ELF-1 (cell line): ENCODE measurements at places on chromosomes 12 and 14.

DNA sequence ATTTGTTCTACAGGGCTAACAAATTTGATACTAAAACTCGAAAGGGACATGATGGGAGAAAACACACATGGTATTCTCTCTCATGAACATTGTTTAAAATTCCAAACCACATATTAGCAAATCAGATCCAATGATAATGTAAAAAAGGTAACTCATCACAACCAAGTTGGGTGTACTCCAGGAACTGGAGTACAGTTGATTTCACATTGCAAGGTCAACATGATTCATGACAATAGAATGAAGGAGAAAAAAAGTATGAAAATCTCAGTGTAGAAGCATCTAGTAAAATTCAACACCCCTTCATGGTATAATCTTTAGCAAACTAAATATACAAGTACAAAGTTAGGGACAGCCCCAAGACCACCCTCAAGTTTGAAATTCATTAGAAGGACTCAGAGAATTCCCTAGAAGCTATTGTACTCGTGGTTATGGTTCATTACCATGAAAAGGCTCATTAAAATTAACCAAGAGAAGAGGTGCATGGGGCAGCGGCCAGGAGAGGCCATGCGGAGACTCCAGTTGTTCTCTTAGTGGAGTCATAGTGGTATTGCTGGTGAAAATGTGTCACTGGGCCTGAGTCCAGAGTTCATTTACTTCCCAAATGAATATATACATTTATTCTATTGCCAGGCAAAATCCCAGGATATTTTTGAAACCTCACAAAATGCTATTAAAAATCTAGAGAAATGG is 3.1 kb upstream of the CDCA4 start:
- DNase-seq: no peak

GRCh38 chr14:105375635-105376057 is 22.7 kb upstream of the TEX22 start:
- DNase-seq: no peak

DNA sequence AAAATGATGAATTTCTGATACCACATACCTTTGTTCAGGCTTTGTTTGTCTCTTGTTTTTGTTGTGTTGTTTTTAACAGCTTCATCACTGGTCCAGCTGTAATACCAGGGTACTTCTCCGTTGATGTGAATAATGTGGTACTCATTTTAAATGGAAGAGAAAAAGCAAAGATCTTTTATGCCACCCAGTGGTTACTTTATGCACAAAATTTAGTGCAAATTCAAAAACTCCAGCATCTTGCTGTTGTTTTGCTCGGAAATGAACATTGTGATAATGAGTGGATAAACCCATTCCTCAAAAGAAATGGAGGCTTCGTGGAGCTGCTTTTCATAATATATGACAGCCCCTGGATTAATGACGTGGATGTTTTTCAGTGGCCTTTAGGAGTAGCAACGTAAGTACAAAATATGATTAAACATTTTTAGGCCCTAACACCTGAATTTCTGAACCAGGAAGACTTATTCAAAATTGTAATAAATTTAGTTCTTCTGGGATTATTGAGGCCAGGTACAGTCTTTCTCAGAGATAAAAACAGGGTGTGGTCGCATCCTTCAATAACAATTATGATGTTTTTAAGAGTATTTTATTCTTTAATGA is 22.4 kb downstream of the RXYLT1 start:
- no peak for DNase-seq

DNA sequence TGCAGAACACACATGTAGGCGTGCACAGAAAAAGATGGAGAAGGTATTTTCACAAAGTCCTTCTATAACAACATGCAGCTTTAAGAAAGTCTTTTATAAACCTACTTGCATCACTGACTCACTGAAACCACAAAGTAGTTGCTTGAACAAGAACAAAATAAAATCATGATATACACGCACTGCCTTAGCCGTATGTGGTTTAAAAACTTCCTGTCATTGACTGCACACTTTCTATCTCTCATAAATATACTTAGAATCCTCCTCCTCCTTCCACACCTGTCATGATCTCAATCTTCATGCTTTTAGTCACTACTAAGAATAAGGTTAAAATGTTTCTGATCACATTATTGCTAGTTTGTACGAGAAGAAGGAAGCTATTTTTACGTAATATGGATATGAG is 31.8 kb upstream of the RAD51AP1 start:
- DNase-seq: no peak

DNA sequence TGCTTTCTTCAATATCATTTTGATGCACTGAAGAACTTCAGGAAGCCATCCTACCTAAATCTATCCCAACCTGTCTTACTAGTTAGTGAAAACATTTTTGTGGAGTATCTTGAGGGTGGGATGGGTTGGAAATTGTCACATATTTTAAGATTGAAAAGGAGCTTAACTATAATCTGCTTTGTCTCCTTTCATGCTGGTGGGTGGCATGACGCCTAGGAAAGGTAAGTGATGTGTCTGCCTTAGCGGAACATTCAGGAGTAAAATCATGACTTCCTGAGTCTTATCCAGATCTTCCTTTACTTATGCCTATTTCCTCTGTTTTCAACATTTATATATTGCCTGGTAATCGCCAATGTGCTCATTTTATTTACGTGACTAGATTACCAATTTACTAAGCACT is 74.1 kb downstream of the FLRT2 start:
- DNase-seq: no peak

DNA sequence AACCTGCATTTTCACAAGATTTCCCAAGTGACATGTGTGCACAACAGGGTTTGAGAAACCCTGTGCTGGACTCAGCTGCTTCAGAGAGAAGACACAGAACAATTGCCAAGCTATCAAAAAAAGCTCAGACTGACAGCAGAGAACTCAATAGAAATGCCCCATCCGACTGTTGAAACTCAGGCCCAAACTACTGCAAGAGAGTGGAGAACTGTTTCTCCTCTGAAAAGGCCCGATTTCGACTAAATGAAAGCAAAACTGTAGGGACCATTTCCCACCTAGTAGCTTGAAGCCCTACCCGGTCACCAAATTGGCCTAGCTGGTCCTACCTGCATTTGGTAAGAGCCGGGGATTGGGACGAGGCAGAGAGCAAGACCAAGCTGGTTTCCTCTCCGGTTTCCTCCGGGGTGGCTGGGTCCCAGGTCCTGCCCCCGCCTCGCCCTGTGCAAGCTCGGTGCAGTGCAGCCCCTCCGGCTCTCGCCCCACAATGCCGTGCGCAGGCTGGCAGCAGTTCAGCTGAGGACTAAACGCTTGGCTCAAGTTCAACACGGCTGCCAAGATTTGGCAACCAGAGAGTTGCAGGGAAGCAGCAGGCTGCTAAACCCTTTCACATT is 1180.6 kb downstream of the VRK1 start:
- peak; percentile 1 for DNase-seq

DNA sequence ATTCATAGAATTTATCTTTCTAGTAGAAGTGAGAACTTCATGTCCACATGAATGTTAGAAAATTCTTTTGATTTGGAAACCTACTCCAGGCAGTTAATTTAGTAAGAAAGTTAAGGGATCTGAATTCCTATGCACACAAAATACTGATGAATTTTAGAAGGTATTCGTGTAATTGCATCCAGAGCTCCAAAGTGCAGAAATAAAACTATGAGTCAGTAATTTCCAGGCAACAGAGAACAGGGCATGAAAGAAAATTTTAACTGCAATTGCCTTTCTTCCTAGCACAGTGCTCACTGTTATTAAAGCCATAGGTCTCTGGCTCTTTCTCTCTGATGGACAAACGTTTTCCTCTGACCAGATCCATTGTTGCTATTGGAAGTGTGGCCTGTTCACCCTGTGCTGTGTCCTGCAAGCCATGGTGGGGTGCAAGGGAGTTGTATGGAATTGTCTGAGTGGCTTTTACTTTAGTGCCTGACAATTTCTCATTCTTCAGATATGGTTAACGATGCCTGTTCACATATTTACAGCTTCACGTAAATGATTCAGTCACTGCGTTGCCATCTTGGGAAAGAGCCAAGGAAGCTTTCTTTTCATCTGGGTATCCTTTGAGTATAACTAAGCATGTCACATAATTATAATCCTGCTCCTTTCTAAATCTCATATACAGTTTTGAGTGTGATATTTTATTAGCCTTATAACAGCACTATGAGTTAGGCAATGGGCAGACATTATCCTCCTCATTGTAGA is 145.1 kb downstream of the ACSS3 start:
- no peak for DNase-seq

GRCh38 chr12:12081836-12082497 is 11.2 kb downstream of the BCL2L14 start:
- DNase-seq: peak; percentile 48

DNA sequence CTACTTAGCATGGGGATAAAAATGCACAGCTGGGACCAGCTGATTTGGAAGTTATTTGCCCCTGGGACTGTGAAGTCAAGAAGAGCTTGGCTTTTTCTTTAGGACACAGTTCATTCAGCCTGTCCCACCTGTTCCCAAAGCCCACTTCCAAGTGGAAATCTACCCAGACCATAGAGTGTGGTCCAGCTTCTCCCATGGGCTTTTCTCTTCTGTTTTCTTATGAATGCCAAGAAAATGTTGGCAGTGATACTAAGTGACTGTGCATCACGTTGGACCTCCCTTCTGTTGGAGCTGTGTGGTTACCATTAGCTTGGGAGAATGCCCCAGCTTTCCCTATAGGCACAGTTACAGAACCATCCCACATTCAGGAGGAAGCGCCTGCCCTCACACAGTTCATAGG is 89.4 kb downstream of the NT5DC3 start:
- no peak for DNase-seq

DNA sequence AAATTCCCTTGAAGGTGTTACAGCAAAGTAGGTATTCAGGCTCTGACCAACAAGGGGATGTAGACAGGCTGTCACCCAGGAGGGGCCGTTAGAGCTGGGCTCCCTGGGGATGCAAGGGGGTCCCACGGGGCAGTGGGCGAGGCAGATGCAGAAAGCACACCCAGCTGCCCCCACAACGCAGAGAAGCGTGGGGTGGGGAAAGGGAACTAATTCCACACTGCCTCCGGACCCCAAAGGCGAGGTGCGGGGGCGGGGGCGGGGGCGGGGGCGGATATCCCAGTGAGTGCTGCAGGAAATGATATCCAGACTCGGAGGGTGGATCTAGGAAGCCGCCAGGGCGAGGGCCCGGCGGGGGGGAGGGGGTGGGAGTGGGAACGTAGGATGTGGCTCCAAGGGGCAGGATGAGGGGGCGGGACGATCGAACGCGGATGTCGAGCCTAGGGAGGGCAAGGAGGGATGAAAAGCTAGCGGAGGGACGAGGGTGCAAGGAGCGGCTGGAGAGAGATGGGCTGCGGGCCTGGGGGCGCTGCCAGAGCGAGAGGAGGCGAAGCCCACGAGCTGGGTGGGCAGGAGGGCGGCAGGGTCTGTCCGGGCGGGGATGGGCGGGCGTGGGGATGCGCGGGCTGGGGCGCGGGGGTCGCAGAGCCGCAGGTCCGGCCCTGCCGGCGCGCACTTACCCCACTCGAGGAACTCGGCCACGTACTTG is 874 bp downstream of the CDC42BPB start:
- no peak for DNase-seq

DNA sequence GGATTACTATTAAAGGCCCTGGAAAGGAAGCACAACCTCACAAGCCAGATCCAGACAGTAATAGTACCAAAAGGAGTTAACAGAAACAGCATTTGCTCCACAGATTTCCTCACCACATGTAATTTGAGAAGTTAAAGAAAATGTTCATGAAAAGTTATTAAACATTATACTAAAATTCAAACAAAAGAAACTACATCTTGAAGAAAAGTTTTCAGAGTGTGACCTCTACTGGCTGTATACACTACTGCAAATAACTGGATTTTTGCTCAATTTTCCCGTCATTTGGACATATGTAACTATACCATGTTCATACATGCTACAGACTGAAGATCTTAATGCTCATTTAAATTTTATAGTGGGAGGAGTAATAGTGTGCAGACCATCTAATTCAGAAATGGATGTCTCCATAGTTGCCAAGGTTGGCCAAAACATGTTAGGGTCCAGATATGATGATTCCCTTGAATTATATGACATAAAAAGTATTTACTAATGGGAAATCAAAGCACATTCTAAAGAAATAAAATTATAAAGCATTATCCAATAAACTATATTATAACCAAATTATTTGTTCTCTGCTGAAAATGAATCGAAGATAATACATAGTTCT is 5.6 kb downstream of the KRR1 start:
- DNase-seq: no peak

- DNase-seq: no peak
These were observed 10.0 kb upstream of the DDX47 start for GRCh38 chr12:12803186-12803585.

- no peak for DNase-seq
These were observed 6.5 kb downstream of the KMT2D start for GRCh38 chr12:49054096-49054495.

DNA sequence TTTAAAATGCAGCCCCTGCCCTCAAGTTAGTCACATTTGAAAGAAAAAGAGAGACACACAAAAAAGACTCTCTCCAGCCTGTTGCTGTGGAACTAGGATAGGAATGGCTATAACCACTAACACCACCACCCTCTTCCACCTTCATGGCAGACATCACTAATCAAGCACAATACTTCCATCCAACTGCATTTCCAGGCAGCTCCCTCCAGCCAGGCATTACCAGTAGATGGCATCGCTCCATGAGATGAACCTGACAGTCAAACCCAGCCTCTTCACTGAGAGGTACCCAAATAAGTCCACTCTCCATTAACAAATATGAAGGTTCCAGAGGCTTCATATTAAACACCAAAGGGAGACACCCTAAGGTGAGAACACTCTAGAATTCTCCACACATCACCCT is 24.4 kb downstream of the SLC8B1 start:
- no peak for DNase-seq

DNA sequence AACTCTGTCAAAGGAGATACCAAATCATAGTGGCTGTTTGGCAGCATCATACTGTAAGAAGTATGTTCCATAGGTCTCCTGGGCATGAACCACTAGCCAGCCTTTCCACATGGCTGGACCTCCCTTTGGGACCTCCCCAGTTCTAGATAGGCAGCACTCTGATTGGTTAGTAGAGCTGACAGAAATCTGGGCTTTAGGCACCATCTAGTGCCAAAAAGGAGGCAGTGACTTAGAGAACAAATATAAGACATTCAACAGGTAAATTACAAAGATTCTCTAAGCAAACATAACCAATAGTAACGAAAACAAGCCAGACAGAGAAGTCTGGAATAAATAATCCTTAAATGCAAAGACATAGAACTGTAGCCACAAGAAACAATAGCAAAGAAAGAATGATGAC is 148.0 kb upstream of the PDE3A start:
- DNase-seq: peak; percentile 40

- DNase-seq: no peak
These were observed 49.1 kb downstream of the B4GALNT3 start for GRCh38 chr12:508795-509194.

- no peak for DNase-seq
These were observed 326.6 kb downstream of the PAWR start for GRCh38 chr12:79364197-79364596.

- no peak for DNase-seq
These were observed 274.9 kb upstream of the NOVA1 start for GRCh38 chr14:26872515-26873361.

GRCh38 chr12:103865151-103865730 is 24.2 kb upstream of the NT5DC3 start:
- DNase-seq: no peak
